ENCODE measurements at places on chromosomes 16 and 17.

DNA sequence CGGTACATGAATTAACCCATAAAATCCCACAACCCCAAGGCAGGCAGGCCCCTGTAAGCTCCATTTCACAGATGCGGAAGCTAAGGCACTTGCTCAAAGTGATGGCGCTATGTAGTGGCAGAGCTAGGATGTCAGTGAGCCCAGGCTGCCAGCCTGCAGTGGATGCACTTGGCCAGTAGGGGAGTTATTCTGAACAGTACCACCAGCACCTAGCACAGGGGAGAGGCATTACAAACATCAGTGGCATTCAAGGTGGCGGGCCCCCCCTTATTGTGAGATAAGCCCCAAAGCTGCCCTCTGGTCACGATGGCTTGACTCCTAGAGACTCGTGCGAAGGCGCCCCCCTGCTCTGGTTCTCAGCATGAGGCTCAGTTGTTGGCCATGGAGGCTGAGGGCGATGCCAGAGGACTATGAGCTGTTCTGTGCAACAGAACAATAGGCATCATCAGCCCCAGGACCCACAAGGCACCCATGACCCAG is 33.8 kb downstream of the GTF3C1 start:
- DNase-seq = peak; percentile 29

GRCh38 chr17:62627219-62627903 is at the start of gene MRC2:
Gene MRC2 (plus strand): TSS chr17:62627670. CDS start chr17:62627803, 133 bp downstream.
- peak; percentile 77 for DNase-seq

DNA sequence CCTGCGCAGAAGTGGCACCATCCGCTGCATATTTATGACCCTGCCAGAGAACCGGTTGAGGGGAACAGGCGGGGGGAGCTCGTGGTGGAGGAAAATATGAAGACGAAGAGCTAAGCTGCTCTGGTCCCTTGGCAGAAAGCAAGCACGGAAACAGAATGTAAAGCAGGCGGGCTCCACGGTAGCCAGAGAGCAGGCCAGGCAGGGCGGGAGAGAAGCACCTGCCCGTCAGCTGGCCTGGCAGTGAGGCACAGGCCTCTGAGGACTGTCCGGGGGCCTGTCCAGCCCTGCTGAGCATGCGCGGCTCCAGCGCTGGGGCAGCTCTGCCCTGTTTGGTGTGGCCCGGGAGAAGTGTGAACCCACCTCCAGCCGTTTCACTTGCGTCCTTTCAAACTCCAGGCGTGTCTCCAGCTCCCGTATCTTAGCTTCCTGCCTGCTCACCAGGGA is 46.7 kb downstream of the PIPOX start:
- DNase-seq = peak; percentile 50

DNA sequence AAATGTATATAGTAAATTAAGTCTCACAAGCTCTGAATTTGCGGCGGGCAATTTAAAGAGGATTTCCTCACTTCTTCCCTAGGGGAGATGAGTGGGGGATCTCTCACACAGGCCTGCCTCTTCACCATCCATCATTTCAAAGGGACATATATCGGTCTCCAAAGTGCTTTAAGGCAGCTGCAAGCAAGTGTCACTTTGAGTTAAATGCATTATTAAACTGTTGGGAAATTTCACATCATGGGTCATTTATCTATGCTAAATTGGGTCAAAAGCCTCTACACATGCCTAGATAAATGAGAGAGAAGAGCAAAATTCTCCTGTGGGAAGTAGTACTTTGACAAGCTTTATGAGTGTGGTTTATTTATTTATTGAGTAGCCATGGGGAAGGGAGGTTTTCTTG is 1106.1 kb upstream of the GOT2 start:
- no peak for DNase-seq
